ENCODE measurements at places on chromosomes 6 and 20.

- no peak for DNase-seq
Observed at GRCh38 chr6:117547688-117548621, 54.4 kb downstream of the GOPC start.

- DNase-seq, result peak; percentile 7
Observed at GRCh38 chr6:46254331-46254730, 83.6 kb upstream of the ENPP5 start.

DNA sequence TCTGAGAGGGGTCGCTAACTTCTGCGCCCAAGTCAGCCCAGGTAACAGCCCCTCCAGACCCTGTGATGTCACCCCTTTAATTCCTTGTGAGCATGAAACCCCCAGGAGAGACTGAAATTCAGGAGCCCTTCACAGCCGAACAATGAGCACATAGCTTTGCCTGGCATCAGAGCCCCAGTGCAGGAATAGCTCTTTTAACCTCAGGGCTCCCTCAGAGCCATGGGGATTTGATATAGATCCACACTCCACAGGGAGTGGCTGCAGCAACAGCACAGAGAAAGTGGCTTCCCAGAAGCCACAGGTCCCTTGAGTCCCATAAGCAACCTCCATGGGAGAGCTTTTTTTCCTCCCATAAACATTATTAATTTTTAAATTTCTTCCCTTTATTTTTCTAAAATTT, 150.0 kb upstream of the MARCKS start:
- no peak for DNase-seq

GRCh38 chr6:131555992-131556391, 17.0 kb upstream of the ARG1 start:
- DNase-seq, result no peak

GRCh38 chr6:107941627-107942026, 16.4 kb downstream of the SEC63 start:
- DNase-seq, result no peak

GRCh38 chr20:62339647-62340062, 27.5 kb downstream of the LAMA5 start:
- no peak for DNase-seq

- no peak for DNase-seq
Observed at GRCh38 chr20:47727170-47727880, 58.0 kb downstream of the SULF2 start.

- no peak for DNase-seq
Observed at GRCh38 chr20:408843-409696, 971 bp downstream of the RBCK1 start.

- no peak for DNase-seq
Observed at GRCh38 chr6:36598326-36598725, 4.2 kb downstream of the SRSF3 start.

- no peak for DNase-seq
Observed at GRCh38 chr20:34189572-34190163, 51.6 kb upstream of the ASIP start.

DNA sequence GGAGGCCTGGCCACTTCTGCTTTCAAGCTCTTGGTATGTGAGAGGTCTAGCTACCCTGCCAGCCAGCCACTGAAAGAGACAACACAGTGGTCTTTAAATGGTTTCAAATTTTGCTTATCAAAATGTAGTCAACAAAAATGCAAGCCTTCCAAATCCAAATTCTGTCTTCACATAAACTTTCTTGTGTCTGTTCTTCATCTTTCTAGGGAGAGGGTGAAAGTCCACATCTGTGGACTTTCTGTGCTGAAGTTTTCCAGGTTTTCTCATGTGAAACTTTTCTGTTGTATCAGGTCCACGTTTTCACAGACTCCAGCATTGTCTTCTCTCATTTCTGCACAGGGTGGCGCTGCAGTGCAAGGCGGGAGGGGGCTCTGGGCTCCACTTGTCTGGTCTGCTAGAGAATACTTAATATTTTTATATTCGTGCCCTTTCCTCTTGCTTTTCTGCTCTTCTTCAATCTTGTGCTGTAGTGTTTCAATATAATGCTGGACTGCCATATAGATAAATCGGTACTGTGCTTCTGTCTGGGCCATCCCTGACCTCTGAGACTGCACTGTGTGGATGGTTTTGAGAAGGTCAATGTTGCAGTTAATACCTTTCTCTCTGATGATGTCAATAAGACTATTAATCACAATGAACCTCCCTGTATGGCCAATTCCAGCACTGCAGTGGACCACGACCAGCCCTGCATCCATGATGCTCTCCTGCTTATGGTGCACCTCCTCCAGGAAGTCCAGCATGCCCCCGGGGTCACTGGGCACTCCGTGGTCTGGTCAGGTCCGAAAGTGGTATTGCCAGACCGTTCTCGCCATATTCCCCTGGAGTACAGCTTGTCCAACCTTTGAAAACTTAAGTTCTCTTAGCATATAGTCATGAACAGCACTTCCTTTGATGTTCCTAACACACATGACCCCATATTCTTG, 161.6 kb upstream of the TNFAIP3 start:
- no peak for DNase-seq

GRCh38 chr20:46999801-47000465, 105.3 kb downstream of the EYA2 start:
- DNase-seq, result no peak

DNA sequence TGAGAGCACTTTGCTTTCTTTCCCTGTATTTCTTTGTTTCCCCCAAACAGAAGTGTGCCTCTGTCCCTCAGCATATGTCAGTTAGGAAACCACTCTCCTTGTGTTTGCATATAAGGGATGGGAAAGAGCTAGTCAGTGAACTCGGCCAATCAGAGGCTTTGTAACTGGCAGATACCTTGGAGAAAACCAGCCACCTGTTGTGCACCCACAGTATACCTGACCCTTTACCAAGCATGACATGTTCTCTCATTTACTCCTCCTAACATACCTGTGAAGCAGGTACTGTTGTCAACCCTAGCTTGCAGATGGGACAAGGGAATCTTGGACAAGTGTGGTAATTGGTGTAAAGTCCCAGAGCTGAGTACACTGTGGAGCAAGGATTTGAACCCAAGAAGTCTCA, 96.1 kb upstream of the FAM8A1 start:
- DNase-seq, result no peak

DNA sequence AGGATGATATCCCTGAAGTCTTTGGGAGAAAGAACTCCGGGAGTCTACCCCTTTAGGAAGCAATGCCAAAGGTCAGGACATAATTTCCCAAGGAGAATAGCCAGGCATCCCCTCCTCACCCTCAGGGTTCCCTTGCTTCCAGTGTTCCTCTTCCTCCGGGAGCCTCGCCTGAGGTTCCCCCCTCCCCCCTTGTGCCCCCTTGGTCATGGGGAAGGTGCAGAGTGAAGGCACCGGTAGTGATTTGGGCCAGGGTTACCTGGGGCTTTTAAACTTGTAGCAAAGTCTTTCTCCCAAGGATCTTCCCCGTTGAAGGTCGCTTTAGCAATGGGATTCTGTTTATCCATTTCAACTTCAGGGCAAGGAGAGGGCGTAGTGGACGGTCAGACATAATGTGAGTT, 1.2 kb downstream of the ISM1 start:
- DNase-seq, result no peak

DNA sequence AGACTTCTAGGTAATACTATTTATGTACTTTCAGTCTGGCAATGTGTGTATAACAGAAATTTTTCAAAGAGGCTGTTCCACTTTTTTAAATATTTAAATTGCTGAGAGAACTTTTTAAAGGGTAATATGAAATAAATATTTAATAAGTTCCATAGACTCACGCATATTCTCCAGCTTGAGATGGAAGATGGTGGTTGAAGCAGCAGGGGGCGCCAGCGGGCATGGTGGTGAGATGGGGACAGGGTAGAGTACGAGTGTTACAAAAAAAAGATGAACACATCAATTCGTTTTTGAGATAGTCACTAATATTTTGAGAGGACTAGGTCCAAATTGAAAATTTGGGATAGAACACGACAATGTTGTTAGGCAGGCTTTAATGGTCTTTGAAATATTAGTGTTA, 68.4 kb downstream of the RSPO3 start:
- no peak for DNase-seq

- no peak for DNase-seq
Observed at GRCh38 chr6:69816569-69816968, 19.8 kb upstream of the LMBRD1 start.

DNA sequence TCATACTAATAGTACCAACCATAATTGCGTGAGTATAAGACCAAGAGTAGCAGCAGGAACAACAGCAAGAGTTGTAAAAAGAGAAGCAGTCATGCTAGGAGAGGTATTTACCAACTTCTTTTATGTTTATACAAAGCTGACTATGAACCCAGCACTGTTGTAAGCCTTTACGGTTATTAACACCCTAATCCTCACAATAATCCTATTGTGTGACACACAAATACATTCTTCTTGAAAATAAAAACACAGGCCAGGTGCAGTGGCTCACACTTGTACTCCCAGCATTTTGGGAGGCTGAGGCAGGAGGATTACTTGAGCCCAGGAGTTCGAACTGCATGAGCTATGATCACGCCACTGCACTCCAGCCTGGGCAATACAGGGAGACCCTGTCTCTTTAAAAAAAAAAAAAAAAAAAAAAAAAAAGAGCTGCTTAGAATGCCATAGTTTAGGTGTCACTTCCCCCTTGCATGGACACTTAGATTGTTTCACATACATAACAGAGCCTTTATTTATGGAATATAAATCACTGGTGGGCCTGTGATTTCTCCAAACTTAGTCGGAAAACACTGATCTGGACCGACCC, 20.2 kb downstream of the HCK start:
- no peak for DNase-seq

GRCh38 chr6:127550403-127550802, 26.6 kb upstream of the C6orf58 start:
- DNase-seq, result peak; percentile 29

DNA sequence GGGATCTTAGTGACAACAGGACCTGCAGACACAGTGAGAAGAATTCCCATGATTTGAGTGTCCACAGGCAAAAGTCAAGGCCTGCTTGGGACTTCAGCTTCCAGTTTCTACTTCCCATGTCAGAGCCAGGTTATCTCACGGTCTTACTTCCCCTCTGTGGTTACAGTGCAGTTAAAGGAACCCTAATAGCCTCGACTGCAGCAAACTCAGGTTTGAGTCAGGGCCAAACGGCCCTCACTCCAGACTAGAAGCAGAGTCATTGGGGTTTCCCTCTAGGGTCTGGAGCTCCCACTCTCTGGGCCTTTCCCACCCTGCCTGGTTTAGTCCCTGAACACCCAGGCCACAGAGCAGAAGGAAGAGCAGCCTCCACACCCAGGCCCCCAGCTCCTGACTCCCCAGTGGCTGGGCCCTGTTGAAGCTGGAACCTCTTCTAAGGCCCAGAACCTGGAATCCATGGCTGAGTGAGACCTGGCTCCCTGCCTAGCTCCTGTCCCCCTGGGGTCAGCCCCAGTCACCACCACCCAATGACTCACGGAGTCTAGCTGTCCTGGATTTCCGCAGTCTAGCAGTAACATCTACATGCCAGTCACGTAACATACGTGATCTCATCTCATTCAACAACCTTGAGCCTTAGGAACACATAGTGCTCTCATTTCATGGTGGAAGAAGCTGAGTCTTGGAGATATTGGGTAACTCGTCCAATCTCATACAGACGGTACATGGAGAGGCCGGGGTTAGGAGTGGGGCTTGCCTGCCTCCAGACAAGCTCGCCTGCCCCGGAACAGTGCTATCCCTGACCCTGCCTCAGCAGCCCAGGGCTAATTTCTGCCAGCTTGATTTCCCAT, 9.2 kb upstream of the GHRH start:
- no peak for DNase-seq

- DNase-seq, result no peak
Observed at GRCh38 chr6:378958-379409, 12.6 kb upstream of the IRF4 start.

DNA sequence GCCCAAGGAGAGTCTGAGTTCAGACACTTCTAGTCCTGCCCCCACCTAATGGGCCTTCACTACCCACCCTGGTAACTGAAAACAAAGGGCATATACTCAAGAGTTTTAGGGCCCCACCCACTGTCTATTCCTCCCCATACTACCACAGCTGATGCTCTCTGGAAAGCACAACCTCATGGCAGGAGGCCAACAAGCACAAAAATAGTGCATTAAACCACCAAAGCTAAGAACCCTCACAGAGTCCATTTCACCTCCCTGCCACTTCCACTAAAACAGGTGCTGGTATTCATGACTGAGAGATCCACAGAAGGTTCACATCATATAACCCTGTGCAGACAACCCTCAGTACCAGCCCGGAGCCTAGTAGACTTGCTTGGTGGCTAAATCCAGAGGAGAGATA, 132.1 kb upstream of the ADGRB3 start:
- DNase-seq, result no peak

- DNase-seq, result no peak
Observed at GRCh38 chr20:58863044-58863790, 10.7 kb downstream of the GNAS start.

DNA sequence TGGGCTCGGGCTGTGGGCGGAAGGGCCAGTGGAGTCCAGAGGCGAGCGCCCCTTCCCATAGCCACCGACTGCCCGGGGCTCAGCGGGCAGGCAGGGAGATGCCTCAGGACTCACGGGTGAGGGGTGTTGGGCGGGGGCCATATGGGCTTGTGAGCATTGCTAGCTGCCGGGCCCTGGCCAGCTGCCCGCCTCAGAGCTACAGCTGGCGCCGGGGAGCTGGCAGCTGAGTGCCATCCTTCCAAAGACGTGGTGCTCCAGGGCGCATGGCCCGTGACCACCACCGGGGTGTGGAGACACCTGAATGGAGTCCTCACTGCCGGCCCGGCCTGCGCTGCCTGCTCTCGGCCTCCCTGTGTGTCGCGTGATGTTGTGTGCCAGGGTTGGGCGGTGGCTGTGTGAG, 10.6 kb upstream of the RBBP8NL start:
- DNase-seq, result no peak

- no peak for DNase-seq
Observed at GRCh38 chr20:42639140-42639539, 550.6 kb downstream of the PTPRT start.

DNA sequence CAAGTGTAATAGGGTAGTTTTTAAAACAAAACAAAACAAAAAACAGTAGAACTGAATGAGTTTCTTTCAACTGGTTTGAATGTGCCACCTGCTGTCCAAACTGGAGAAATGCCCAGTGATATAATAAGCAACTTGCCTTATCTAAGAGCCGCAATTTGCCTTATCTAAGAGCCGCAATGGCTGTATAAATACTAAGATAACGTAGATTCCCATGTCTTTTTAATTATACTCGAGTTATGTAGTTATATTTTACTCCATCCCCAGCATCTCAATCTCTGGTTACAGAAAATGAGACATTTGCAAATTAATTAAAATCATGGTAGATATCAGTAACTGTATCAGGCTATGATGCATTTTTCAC, 67.2 kb downstream of the RPP40 start:
- no peak for DNase-seq
